ENCODE measurements at places on chromosomes 7 and 10.

DNA sequence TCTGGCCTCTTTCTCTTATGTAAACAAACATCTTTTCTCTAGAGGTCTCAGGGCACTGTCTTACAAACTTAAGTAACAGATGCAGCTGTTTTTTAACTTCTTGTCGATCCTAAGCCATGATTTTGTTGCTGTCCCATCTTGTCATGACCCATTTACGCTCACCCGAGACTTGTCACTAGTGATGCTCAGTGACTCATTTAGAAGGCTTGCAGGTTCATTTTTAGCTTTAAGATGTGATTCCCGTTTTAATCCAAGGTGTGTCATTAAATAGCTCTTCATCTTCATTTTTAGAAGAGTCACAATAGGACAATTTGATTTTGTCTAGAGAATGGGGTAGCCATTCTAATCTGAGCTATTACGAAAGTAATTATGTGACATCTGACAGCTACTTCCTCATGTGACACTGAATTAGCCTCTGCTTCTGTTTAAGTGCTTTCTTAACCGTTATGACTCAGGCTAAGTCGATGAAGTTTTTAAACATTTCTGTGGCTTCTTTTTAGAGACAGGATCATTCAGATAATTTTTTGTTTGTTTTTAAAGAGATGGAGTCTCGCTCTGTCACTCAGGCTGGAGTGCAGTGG, 42.7 kb downstream of the SPDYE5 start:
- no peak for DNase-seq

GRCh38 chr7:39688611-39689480, 65.5 kb downstream of the RALA start:
- no peak for DNase-seq

GRCh38 chr10:69972981-69973397, 79.7 kb upstream of the MACROH2A2 start:
- no peak for DNase-seq

- no peak for DNase-seq
Measured at GRCh38 chr7:37009125-37009675, 284.9 kb upstream of the AOAH start.

- DNase-seq: no peak
Measured at GRCh38 chr10:1628757-1629156, 108.6 kb downstream of the ADARB2 start.

- no peak for DNase-seq
Measured at GRCh38 chr10:48765039-48765438, 80.4 kb downstream of the WDFY4 start.

DNA sequence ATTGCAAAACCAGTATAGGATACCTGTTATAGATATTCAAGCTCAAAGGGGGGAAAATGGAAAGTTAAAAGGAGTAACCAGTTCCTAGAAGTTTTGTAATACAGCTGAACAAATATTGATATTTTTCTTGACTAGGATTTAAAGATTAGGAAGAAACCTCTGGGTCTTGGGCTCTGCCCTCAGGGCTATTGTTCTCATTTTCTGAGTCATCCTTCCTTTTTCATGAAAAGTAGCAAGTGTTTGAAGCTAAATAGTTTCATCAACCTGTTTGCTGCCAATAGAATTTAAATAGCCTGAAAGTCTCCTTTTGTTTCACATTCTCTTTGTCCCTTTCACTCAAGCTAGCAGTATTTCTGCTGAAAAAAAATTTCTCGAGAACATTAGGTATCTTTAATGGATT, 1061.1 kb upstream of the GHITM start:
- DNase-seq: no peak

GRCh38 chr7:44391171-44391570, 65.8 kb upstream of the CAMK2B start:
- no peak for DNase-seq

DNA sequence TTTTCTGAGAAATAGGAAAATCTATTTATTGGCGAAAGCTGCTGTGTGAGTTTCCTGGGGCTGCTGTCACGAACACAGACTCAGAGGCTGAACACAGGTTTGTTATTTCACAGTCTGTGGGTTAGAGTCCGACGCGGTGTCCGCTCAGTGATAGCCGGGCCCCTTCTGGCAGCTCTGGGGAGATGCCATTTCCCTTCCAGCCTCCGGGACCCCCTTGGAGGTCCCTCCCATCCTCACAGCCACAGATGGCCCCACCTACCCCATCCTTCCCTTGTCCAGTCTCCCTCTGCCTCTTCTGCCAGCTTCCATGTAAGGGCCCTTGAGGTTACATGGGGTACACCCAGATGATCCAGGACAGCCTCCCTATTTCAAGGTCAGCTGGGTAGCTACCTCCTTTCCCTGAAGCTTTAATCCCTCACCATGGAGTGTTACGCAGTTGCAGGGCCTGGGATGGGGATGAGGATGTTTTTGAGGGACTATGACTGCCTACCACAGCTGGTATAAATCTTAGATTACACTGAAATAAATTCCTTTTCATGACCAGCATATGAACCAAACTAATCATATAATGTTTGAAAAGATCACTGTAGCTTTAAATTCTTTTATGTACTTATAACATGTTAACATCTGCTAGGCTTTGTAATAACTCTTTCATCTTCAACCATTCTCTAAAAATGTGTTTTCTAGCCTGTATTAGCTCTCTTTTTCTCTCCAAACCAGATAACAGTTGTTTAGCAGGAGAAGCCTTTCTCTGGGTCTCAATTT, 98.5 kb downstream of the WDR37 start:
- no peak for DNase-seq

DNA sequence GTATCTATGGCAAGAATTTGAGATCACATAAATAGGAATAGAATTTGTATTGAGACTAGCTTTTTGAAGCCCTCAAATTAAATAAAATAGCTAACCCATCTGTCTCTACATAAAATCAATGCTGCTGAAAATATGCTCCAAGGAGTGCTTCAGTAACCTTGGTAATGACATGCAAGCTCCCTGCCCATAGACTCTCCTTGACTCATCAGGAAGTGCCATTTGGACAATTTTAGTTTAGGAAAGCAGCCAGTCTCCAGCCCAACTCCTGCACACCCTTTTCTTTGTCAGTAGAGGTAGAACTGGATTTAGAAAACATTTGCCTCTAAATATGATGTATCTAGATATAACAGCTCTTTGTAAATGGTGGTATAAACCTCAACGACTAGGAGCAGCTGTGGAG, 69.9 kb upstream of the PTPRZ1 start:
- no peak for DNase-seq

DNA sequence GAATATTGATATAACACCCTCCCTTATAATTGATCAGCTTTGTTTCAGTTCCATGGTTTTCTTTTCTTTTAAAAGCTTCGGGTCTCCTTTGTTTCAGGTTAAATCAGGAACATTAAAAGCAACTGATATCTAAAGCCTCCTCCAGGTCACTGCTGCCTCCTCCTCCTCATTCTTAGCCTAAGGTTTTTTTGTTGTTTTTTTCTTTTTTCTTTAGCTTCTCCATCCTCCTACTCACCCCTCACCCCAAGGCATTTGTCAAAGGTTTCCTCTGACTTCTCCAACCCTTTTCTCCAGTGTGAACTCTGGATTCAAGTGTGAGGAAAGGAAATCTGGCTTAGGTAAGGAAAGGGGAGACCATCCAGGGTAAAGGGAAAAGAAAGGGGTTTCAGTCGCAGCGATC, 420.2 kb upstream of the NFE2L3 start:
- DNase-seq: no peak

DNA sequence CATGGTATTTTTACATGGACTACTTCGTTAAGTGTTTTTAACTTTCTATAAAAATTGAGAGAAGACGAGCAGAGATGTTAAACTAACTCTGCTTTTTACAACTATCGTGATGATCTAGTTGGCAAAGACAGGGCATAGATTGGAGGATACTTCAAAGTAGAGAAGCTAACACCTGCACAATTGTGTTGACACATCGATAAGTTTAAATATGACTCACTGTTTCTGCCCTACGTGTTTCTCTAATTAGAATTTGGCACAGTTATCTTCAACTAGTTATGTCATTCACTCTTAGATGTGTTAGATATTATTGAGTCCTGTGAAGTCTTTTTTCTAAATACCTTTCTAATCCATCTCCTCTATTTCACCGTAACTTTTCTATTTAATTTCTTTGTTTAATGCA, 68.5 kb upstream of the FERD3L start:
- DNase-seq: no peak

GRCh38 chr10:124340033-124340760, 78.5 kb downstream of the OAT start:
- no peak for DNase-seq

- DNase-seq: no peak
Measured at GRCh38 chr10:108787932-108788331, 1135.4 kb downstream of the XPNPEP1 start.

- no peak for DNase-seq
Measured at GRCh38 chr10:89069589-89069988, 79.0 kb downstream of the FAS start.

DNA sequence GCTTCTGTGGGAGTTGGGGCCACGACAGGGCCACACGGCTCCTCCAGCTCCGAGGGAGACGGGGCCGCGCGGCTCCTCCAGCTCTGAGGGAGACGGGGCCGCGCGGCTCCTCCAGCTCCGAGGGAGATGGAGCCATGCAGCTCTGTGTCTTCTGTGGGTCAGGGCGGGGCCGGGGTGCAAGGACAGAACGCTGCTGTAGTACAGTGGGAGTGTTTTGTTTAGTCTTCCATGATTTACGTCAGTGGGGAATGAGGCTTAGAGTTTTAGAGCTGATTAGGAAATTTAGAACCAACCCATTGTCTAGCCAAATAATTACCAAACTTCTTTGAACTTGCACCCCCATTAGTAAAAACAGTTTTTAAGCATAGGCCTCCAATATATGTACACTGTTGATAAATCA, 32.9 kb upstream of the PRKAR1B start:
- no peak for DNase-seq

- no peak for DNase-seq
Measured at GRCh38 chr10:10831085-10831484, 186.6 kb upstream of the CELF2 start.

GRCh38 chr10:102467318-102467717, 16.0 kb upstream of the C10orf95 start:
- no peak for DNase-seq

DNA sequence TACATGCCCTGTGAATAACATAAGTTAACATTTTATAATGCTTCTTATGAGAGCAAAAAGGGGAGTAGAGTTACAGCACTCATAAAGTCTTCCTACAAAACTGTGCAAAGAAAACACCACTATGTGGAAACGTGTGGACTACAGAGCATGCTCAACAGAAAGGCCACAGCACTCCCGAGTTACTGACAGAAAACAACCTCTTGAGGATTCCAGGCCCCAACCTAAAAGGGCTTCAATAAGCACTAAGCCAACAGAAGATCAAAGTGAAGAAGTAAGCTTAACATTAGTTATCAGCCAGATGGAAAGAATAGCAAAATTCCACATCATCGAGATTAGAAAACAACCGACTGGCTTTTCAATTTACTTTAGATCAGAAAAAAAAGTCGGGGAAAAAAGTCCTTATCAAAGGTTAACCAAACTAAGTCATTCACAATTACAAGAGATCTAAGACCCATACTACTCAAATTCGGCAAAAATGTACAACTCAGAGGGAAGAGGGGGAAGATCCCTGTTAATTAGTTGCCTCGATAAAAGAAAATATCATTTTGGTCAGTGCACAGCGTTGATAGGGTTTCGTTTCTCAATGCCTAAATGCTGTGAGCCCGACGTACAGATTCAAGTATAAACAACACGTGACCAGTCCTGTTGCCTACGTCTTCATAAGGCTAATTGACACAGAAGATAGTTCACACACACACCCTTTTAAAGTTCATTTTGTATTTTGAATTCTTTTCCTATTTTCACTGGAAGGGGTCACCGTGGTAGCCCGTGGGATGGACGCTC, 1.4 kb downstream of the KBTBD2 start:
- peak; percentile 9 for DNase-seq

DNA sequence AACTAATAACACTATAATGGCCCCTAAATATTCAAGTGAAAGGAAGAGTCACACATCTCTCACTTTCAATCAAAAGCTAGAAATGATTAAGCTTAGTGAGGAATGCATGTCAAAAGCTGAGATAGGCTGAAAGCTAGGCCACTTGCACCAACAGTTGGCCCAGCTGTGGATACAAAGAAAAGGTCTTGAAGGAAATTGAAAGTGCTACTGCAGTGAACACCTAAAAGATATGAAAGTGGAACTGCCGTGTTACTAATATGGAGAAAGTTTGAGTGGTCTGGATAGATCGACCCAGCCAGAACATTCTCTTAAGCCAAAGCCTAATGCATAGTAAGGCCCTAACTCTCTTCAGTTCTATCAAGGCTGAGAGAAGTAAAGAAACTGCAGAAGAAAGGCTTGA, 12.1 kb upstream of the SNX13 start:
- no peak for DNase-seq

- no peak for DNase-seq
Measured at GRCh38 chr7:4783762-4784351, 8.4 kb downstream of the AP5Z1 start.

DNA sequence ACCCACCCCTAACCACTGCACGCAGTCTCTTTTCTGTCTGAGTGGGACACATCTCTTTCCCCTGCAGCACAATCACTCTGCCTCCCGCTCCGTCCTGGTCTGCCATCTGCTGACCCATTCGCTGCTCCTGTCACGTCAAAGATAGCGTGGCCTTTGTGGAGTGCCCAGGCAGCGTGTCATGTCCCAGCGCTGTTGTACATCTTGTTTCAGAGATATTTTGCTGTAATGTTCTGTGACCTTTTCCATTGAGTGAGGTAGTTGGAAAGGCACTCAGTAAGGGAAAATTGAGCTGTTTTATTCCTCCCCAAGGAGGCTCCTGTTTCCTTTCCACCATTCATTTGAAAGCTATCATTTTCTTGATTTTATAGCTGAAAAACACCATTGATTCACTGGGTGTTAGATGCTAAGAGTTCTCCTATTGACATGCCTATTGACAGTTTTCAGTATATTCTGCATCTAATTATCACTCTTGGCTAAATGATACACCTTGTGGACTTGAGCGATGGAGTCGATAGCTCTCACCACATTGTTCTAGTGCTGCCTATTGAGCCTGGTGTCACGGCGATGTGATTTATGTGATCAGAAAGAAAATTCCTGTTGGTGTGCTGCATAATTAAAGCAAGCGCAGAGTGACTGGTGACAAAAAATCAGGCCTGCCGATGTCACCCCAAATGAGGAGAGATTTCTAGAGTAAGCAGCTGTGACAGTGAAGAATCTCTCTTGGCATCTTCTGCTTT, 372.6 kb downstream of the LRMDA start:
- DNase-seq: no peak

DNA sequence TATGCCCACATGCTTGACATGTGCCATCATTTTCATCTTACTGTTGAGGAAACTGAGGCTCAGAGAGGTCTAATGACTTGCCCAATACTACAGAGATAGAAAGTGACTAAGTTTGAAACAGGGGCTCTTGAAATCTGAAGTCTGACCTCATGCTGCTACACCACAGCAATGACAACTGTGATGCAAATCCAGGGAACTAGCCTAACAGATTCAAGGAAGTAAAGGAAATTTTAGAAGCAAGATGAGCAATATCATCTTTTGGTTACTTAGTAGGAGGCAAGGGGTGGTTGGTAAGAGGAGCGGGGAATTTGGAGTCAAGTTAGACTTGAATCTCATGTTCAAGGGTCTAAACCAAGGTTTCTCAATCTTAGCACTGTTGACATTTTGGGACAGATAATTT, 26.3 kb upstream of the OSBPL3 start:
- DNase-seq: no peak
